ENCODE measurements at places on chromosomes 1 and 21.

DNA sequence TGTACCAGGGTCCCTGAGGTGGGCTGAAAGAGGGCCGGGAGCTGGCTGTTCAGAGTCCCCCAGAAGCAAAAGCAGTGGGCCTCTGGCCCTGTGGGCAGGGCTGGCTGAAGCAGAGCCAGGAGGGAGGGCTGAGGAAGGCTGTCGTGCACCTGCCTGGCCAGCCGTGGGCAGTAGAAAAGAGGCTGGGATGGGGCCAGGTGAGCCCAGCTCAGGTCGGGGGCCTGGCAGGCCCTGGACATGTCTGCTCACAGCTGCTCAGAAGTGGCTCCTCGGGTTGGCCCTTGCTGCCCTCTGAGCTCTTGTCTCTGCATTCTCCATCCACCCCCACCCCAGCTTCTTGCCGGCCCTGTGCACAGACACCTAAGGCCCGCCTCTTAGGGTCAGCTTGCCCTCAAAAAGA is 60.0 kb downstream of the TCP10L start:
- no peak for DNase-seq

DNA sequence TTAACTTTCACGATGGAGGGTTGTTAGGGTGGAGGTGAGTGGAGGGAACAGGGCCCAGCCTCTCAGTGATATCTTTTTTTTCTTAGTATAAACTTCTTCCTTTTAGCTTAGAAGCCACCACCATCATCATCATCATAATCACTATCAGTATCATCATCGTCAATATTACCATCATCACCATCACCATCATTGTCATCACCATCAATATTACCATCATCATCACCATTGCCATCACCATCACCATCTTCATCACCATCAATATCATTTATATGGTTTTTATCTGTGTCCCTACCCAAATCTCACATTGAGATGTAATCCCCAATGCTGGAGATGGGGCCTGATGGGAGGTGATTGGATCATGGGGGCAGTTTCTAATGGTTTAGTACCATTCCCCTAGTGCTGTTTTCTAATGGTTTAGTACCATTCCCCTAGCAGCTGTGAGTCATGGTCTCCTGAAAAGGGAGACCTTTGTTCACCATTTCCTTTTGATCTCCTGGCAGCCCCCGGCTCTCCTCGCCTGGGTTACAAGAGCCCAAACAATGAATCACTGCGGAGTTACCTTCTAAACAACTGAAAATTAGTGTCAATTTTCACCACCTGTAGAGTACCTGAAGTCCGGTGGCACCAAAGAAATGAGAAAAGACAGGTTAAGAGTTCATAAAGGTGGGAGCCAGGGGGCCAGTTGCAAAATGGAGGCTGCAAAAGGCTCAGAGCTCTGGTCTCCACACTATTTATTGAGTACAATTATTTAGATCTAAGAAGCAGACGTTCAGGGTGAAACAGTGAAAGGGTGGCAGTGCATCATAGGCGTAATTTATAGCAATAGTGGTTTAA is 3.1 kb upstream of the PLA2G2E start:
- DNase-seq = no peak

DNA sequence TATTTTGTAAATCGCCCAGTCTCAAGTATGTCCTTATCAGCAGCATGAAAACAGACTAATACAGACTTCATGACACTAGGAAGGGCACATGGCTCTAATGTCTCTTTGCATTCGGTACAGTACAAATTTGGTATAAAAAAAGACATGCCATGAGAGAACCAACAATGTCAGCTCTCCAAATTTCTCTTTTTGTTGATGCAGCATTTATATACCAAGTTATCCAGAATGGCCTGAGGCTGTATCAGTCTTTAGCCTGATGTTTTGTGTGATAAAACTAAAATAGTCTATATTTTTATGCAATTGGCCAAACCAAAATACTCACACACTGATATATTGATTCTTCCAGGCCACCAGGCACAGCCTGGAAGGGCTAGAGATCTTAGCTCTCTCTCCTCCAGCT is 124.3 kb upstream of the SAMSN1 start:
- DNase-seq = no peak

- no peak for DNase-seq
Observed at GRCh38 chr1:185912504-185912903, 178.3 kb downstream of the HMCN1 start.

DNA sequence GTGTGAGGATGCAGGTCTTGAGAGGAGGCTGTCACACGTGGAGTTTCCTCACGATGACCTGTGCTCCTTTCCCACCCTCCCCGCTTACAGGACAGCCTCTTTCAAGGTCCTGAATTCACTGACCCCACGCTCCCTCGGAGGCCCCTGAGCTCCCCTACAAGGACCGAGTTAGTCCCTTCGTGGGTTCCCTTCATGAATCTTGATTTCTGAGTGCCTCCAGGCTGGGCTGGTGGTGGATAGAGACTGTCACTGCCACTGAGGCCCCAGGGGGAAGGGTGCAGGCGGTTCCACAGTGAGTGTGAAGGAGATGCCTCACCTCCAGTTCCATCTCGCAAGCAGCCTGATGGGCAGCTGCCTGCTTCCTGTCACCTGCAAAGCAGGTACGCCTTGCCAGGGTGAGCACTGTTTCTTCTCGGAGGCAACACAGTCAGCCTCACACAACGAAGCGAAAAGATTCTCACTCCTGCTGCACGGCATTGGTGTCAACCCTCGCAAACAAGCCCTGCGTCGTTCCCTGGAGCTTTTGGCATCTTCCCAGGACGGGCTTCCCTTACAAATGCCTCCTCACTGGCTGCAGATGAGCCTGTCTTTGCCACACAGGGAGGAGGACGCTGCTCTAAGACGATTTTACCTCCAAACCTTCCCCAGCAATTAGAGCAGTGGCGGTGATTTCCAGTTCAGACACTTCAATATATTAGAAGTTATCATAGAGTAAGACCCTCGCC is 26.7 kb upstream of the PCP4 start:
- DNase-seq = no peak

DNA sequence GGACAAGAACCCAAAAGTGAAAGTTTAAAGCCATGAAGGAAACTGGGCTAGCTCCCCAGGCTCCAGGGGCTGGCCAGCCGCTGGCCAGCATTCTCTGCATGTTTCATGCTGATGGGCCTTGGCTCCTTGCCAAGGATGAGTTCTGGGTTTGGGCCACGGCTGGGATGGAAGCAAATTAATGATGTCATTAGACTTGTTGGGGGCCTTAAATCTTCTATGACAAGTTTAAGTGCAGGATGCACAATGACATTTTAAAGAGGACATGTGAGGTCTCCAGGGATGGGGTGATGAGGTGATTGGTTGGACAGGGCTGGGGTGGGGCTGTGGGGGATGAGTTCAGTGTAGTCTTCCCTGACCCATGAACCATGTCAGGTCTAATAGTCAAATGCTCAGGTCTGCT is 199.6 kb downstream of the TRABD2B start:
- no peak for DNase-seq

DNA sequence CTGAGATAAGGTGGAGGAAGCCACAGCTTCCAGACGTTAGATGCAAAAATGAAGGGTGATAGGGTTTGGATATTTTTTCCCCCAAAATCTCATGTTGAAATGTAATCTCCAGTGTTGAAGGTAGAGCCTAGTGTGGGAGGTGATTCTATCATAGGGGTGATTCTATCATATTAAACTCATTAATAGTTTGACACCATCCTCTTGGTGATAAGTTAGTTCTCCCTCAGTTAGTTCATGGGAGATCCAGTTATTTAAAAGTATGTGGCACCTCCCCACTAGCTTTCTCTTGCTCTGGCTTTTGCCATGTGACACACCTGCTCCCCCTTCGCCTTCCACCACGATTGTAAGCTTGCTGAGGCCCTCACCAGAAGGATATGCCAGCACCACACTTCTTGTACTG is 8.3 kb upstream of the TBCE start:
- DNase-seq = no peak

DNA sequence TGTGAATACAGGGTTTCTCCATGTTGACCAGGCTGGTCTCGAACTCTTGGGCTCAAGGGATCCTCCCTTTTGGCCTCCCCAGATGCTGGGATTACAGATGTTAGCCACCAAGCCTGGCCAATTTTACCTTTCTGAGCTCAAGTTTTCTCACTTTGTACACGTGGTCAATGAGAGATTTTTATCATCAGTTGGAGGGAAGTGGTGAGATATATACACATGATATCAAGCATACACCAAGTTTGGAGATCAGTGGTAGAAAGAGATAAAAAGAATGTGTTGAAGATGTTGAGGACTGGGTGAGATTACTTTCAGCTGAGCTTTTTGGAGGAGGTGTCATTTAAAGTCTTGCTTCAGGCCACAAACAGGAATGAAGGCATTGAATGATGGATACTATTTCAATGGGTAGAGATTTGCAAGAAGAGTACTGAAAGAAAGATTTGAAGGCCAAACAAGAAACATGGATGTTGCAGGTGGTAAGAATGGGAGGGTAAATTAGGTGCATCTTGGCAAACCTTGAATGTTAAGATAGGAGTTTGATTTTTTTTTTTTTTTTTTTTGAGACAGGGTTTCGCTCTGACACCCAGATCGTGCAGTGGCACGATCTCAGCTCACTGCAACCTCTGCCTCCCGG is 3.0 kb upstream of the SESN2 start:
- DNase-seq = no peak

DNA sequence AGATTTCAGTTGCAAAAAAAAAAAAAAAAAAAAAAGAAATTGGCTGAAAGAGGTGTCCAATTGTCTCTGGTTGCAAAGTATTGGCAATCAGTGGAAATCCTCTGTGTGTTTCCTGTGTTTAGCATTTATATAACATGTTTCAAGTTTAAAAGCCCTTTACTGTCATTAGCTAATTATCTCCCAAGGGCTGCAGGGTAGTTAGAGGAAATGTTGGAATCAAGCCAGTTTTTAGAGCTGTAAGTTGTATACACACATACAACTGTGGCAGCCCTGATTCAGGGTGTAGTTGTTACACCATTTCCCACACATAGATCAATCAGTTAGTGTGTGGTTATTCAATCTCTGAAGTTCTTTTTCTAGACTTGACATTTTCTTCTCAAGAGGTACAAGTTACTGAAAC is 8.9 kb upstream of the ZNF326 start:
- peak; percentile 15 for DNase-seq

- peak; percentile 42 for DNase-seq
Observed at GRCh38 chr1:151024540-151025146, 11.7 kb upstream of the BNIPL start.

GRCh38 chr1:227780101-227781044 is 35.1 kb upstream of the PRSS38 start:
- DNase-seq = no peak

- no peak for DNase-seq
Observed at GRCh38 chr1:84853741-84854721, 39.0 kb downstream of the LPAR3 start.

DNA sequence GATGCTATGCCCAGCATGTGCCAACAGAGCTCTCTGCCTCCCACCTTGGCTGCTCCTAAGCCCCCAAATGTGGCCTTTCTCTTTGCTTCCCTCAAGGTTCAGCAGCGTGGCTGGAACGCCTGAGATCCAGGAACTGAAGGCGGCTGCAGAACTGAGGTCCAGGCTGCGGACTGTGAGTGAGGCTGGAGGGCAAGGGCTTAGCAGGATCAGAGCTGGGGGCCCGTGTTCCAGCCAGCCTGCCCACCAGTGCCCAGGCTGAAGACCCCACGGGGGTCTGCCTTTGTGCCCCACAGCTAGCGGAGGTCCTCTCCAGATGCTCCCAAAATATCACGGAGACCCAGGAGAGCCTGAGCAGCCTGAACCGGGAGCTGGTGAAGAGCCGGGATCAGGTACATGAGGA is 14.6 kb downstream of the IKBKE start:
- no peak for DNase-seq

DNA sequence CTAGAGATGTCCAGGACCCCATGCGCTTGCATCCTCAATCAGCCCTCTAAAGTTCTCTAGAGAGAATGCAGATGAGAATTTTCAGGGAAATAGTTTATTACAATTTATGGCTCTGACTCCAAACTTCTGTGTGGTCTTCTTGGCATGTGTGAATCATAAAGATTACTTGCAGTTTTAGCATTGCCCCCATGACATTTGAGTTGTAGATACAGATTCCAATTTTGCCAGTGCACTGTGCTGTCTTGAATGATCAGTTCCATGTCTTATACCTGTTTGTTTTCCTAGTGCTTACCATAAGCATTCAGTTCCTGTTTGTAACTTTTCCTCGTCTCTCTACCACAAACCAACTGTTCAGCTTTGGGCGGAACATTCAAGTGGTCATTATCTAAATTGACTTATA is 4.8 kb downstream of the KRTAP21-3 start:
- no peak for DNase-seq

DNA sequence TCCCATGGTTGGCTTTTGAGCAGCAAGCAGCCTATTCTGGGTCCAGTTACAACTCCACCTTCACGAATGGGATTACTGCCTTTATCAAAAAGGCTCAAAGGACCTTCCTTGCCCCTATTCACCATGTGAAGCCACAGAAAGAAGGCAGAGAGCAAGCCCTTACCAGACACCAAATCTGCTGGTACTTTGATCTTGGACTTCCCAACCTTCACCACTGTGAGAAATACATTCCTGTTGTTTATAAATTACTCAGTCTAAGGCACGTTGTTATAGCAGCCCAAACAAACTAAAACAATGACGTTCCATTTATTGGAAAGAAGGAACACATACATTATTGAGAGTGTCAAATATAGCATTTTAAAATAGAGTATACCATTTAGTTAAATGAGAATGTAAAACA is 1557.9 kb downstream of the PLA2G4A start:
- no peak for DNase-seq

DNA sequence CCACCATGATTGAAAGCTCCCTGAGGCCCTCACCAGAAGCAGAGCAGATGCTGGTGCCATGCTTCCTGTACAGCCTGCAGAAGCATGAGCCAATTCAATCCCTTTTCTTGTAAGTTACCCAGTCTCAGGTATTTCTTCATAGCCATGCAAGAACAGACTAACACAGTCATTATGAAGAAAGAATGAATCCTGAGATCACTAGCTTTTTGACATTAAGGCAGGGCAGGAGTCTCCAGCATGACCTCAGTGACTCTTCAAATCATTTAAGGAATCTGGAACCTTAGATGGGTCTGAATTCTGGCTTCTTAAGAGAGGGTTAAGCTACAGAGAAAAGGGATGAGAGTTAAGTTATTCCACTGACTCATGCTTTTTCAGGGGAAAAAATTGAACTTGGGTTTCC is 79.0 kb downstream of the PTPN14 start:
- no peak for DNase-seq

- peak; percentile 15 for DNase-seq
Observed at GRCh38 chr1:233569636-233570035, 44.3 kb upstream of the KCNK1 start.

- DNase-seq = no peak
Observed at GRCh38 chr1:22379566-22379965, 72.1 kb upstream of the ZBTB40 start.

- DNase-seq = no peak
Observed at GRCh38 chr1:52679048-52679447, 19.1 kb downstream of the COA7 start.

GRCh38 chr1:202014915-202015661 is 4.7 kb downstream of the ELF3 start:
- no peak for DNase-seq

GRCh38 chr1:192668409-192668983 is 32.5 kb downstream of the RGS13 start:
- no peak for DNase-seq

- no peak for DNase-seq
Observed at GRCh38 chr1:109256971-109257681, 7.8 kb downstream of the CELSR2 start.

Data from NCI-H446 (cell line).